ENCODE measurements at places on chromosomes 3 and 15. TPM values are rescaled to one million over a fixed set of nuclear protein-coding genes. Genes with fewer than 3 reads are reported as not detected.
A peak's percentile ranks its signal among the peaks of the same experiment; 100 is the strongest.

Gene GOLGA8R
- 5.4 TPM for polyA plus RNA-seq

Gene RETNLB
- 4.9 TPM for polyA plus RNA-seq

DNA sequence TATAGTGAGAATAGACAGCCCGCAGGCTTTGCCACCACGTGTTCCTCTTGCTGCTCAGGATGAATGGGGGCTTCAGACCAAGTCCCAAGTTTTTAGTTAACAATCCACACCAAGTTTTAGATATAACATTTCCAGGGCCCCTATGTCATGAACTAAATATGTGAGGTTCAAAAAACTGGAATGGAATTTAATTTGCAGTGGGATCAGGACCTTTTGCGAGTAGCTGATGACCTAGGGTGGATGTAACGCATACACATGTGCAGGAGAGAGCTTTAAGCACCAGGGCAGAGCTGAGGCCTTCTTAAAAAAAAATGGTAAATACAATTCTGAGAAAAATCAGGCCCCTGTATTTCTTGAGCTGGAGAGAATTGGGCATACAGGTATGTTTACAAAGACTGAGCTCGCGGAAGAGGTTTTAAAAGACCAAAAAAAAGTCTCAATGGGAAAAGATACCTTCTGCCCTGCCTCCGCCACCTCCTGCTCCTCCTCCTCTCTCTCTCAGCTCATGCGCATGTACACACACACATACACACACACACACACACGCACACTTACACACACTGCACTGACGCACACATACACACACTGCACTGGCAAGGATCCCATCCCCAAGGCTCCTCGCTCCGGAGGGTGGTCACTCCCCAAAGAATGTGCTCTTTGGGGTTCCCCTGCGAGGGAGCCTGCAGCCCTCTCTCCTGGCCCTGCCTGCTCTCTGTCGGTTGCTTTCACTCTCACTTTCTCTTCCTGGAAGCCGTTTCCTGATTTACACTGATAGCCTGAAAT lies 48.2 kb upstream of the IGF1R start:
- peak; percentile 66 for DNase-seq

Gene ZDHHC19
- polyA plus RNA-seq, result 0.22 TPM

- no peak for DNase-seq
These were observed 2.8 kb upstream of the CLRN1 start for GRCh38 chr3:150975086-150975991.

DNA sequence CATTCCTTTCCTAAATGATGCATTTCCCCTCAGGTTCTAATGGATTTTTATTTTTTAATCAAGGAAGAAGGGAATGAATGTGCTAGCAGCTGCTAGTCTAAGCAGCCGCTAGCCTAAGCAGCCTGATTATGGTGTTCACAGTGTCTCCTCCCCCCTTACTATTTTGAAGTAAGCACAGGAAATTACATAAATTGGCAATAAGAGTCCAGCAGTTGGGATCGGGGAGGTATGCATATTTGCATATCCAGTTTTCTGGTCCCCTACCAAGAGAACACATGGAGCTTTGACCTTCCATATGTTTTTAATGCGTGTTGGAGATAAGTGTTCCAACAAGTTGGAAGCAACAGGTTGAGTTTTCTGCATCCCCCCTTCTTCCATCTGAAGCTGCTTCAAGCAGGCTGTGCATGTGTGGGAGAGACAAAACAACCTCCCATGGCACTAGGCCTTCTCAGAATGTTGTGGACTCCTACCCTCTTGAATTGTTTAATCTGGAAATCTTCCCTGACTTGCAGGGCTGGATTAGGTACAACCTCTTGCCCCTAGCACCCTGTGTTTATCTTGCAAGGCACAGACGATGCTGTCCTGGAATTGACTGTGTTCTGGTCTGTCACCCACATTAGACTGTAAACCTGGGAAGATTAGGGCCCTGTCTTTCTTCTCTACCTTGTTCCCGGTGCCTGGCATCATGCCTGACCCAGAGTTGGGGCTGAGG lies 124.8 kb upstream of the LRIG1 start:
- DNase-seq, result no peak

Gene GOLGA6D
- 0.07 TPM for polyA plus RNA-seq

Gene REC114
- not detected for polyA plus RNA-seq

Gene GOLGA8J
- polyA plus RNA-seq, result 0.27 TPM

DNA sequence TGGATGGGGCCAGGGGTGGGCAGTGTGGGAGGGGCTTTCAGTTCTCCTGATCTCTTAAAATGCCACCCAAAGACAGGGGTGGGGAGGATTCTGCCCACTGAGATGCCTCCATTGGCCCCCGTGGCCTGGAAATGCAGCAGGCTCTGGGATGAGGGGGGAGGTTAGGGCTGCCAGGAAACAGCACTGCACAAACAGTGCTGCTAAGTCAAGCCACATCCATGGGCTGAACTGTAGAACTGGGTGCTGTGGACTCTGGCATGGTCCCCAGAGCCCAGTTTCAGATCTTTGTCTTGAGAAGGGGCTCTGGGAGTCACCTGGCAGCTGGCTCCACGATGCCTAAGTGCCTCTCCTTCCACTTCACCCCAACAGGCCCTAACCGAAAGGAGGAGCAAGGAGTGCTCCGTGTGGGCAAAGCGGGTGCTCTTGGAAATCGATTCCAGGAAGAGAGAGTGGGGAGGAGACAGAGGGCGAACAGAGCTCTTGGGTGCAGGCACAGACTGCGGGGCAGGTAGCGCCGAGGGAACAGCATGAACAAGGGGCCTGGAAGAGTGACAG lies 7.8 kb downstream of the PLA2G4E start:
- no peak for DNase-seq

DNA sequence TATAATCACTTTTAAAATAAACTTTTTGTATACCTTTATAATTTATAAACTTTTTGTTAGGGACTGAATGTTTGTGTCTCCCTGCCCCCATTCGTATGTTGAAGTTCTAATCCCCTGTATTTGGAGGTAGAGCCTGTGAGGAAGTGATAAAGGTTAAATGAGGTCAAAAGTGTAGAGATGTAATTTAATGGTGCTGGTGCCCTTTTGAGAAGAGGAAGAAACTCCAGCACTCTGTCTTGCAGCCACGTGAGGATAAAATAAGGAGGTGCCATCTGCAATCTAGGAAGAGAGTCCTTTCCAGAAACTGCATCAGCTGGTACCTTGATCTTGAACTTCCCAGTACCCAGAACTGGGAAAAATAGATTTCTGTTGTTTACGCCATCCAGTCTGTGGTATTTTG lies 106.1 kb upstream of the RGMA start:
- DNase-seq, result no peak

DNA sequence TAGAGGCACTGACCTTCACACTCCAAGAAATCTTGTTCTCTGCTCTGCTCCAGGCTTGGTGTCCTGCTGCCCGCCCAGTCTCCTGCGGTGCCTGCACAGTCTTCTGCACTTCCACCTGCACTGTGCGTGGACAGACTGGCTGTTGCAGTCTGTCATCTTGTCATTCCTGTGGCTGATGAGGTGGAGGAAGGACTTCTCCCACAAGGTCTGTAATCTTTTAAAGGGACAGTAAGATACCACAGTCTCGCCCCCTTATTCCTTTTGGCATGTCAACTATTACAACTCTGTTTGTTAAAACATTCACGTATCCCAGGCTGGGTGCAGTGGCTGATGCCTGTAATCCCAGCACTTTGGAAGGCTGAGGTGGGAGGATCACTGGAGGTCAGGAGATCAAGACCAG lies 54.1 kb upstream of the IGF2BP2 start:
- no peak for DNase-seq

- DNase-seq, result peak; percentile 66
These were observed 829 bp downstream of the RNF7 start for GRCh38 chr3:141738891-141739363.

DNA sequence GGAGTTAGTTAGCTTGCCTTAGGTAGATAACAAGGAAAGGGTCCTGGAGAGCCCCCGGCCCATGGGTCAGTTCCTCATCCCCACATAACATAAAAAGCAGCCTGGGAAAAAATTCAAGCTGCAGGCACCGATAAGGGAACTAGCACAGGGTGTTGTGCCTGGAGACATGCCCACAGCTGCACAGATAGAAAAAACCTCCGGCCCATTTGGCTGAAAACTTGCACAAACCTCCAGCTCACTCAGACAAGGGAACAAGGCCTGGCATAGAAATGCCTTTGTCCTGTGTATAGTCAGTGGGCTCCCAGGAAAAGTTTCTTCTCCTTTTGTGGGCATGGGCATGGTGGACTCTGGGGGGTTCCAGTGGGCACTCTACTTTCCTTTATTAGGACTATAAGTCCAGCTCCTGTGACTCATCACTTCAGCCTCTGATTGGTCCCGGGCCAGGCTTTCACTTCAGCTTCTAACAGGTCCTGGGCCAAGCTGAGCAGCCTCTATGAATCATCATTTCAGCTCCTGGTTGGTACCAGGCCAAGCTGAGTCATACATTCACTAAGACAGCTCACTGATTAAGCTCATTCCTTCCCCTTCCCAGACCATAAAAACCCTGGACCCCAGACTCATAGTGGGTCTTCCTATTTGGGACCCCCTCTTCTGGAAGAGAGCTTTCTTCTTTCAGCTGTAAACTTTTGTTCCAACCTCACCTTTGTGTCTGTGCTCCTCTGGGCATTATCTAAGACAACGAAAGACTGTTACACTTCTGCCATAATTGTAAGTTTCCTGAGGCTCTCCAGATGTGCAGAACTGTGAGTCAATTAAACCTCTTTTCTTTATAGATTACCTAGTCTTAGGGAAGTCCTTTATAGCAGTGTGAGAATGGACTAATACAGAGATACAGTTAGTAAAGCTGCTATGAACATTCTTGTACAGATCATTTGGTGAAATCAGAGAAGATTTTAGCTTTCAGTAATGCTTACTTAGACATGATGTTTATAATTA lies 348.0 kb upstream of the DPPA4 start:
- DNase-seq, result peak; percentile 44

Gene BFSP2
- not detected for polyA plus RNA-seq

DNA sequence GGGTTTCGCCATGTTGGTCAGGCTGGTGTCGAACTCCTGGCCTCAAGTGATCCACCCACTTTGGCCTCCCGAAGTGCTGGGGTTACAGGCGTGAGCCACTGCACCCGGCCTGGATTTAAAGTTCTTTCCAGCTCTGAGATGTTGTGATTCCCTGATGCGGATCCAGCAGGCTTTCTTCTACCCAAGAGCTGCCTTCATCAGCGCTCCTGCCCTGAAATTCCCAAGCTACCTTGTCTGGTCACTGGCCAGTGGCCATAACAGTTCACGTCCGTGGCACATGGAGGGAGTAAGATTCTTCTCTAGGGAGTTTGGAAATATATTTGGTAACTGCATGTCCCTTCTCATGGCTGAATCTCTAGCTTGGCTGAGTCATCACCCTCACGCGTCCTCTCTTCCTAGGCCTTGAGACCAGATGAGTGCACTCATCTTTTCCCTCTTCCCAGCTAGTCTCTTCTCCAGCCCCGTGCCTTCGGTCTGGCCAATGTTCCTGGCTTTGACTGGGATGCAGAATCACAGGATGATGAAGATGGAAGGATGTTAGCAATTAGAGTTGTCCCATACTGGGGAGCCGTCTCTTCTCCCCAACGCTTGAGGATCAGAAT lies 29.8 kb upstream of the APOD start:
- no peak for DNase-seq

GRCh38 chr3:53511246-53511645 lies 16.8 kb downstream of the CACNA1D start:
- DNase-seq, result no peak

GRCh38 chr3:20809356-20809755 lies 623.4 kb upstream of the SGO1 start:
- no peak for DNase-seq

Gene SLC27A2
- polyA plus RNA-seq, result 4.3 TPM

Gene DUSP7
- 7.1 TPM for polyA plus RNA-seq

GRCh38 chr3:56113231-56113630 lies 355.0 kb downstream of the ERC2 start:
- DNase-seq, result no peak

Gene ARGFX
- polyA plus RNA-seq, result not detected

DNA sequence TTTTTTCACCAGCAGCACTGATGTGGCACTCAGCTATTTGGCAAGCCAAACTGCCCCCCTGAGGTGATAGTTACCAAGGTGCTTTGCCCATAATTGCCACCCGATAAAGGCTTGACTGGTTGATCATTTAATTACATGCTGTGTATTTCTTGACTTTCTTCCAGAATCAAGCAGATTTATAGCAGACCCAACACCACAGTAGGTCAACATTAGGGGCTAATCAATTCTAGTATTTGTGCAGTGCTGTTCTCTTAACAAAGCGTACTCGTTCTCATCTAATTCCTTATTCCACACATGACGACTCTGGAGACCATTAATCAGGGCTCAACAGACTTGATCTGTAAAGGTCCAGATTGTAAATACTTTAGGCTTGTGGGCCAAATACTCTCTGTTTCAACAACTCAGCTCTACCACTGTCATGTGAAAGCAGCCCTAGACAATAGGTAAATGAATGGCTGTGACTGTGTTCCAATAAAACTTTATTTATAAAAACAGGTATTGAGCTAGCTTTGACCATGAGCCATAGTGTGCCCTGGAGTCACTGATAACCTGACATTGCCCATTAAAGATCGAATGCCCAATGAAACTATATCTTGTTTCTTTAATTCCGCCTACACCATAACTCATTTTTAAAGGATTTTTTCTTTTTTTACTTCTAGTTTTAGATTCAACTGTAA lies 119.1 kb upstream of the TMC3 start:
- DNase-seq, result no peak

Gene ACTC1
- 35.1 TPM for polyA plus RNA-seq

DNA sequence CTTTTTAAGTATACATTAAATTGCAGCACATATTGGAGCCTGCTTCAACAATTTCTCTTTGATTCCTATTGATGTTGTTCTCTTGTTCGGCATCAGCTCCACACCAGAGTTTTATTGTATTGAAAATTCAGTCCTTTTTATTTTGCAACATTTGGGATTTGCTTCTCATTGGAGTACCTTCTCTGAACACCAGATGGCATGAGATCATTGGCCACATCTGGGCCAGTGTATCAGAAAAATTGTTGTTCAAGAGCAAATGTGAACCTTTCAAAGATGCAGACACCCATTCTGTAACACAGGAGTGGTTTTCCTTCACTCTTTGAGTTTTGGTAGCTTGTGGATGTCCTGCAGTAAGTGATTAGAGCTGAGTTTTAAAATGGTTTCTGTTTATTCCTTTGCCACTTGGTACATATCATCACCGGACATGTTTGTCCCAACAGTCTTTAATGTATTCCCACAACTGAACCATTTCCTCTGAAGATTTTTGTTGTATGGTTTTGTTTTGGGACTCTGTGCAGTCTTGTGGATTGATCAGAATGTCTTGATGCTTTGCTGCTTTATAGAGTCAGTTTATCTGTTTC lies 96.1 kb downstream of the MCTP2 start:
- DNase-seq, result peak; percentile 27

Gene COLQ
- 1.9 TPM for polyA plus RNA-seq

DNA sequence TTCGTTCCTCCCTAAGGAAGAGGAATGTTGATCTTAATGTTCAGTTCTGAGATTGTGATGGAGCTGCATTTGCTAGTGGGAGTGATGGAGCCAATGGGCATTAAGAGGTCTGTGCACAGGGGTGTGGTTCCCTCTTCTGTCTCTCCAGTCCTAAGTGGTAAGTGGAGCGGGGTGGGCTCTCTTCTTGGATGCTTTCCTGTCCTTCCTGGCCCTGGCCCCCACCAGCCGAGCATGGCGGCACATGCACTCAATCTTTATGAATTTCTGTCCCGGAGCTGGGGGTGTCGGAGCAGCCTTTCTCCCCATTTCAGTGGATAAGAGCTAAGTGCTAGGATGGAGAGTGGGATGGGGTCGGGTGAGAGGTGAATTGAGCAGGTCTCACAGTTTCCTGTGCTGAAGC lies 37.6 kb upstream of the ADCY5 start:
- no peak for DNase-seq
